ENCODE measurements at places on chromosomes 7 and 10.
A peak's percentile ranks its signal among the peaks of the same experiment; 100 is the strongest.

GRCh38 chr10:26269754-26270153, 53.2 kb downstream of the GAD2 start:
- no peak for DNase-seq

GRCh38 chr10:110226926-110227641, 19.7 kb downstream of the MXI1 start:
- peak; percentile 80 for DNase-seq

- no peak for DNase-seq
These were observed 45.1 kb upstream of the PLEKHA1 start for GRCh38 chr10:122329416-122329815.

DNA sequence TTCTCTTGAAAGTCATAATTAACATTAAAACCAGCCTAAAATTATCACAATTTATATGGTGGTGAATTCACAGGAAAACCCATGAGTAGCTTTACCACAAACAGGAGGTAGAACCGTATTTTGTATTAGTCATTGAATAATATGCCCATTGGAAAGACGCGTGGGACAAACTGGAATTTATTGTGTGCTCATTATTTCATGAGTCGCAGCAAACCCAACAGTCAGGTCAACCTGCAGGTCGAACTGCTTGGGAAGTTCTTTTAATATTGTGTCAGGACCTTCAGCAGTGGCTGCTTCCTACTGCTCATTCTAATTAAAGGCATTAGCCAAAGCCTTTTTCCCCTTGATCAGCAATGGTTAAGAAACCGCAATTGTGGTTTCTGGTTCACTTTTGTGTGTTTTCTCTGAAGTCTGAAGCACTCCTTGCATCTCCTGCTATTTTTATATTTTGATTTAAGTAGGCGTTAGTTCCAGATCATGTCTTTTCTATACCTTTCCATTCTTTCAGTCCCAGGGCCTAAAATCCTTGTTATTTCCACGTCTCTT, 100.1 kb downstream of the RAB11FIP2 start:
- DNase-seq = no peak

DNA sequence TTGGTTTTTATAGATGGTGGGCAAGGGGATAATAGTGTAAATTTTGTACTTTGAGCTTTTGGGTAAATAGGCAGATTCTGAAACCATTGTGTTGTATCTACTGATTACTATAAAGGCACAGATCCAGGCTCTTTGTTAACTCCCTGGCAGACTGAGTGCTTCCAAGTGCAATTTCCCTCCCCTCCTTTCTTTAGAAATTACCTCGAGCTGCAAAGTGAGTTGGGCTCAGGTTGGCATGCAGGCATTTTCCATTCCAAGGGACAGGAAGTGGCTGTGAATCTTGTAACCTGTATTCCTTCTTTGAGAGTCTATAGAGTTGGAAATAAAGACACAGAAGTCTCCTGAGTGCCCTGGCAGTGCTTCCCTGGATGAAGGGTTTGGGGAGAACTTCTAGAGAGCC, 494.2 kb upstream of the GALNT17 start:
- no peak for DNase-seq

DNA sequence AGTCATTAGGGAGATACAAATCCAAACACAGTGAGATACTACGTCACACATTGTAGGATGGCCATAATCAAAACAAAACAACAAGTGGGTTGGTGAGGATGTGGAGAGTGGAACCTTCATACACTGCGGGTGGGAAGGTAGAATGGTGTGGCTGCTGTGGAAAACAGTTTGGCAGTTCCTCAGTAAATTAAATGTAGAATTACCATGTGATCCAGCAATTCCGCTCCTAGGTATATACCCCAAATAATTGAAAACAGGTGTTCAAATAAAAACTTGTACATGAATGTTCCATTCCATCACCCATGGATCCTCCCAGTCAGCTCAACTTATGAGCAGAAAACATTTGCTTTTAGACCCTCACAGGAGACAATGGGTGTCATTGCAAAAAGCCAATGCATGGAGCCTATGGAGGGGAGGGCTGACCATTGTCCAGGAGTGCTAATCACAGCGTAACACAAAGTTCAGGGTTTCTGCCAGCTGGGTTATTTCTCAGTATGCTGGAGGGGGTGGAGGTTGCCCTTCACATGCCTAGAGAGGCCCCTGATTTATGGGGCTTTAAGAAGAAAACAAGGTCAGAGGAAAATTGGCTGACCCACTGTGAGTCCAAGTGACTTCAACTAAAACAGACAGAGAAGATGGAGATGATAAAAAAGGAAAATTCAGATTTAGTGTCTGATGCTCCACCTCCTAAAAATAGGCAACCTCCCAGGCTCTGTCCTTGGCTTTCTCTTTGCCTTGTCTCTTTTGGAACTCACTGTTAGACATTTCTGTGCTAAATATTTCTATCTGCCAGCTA, 124.1 kb downstream of the WDR11 start:
- DNase-seq = no peak

GRCh38 chr10:633279-634245, 55.9 kb downstream of the DIP2C start:
- no peak for DNase-seq

DNA sequence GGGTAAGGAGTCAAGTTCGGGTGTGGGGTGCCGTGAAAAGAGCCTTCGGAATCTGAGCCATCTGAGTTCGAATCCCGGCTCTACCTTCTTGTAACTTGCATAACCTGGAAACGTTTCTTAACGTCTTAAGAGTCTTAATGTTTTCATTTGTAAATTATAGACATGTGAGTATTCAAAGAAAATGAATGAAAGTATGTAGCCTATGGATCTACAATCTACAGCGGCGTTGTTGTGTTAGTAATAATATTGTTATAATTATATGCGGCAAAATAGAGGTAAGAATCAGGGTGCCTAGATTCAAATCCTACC, 559 bp downstream of the VTI1A start:
- DNase-seq = no peak

GRCh38 chr10:35607475-35608327, 2.6 kb downstream of the GJD4 start:
- DNase-seq = no peak

- DNase-seq = peak; percentile 37
These were observed 563 bp upstream of the JMJD1C start for GRCh38 chr10:63466144-63466935.

DNA sequence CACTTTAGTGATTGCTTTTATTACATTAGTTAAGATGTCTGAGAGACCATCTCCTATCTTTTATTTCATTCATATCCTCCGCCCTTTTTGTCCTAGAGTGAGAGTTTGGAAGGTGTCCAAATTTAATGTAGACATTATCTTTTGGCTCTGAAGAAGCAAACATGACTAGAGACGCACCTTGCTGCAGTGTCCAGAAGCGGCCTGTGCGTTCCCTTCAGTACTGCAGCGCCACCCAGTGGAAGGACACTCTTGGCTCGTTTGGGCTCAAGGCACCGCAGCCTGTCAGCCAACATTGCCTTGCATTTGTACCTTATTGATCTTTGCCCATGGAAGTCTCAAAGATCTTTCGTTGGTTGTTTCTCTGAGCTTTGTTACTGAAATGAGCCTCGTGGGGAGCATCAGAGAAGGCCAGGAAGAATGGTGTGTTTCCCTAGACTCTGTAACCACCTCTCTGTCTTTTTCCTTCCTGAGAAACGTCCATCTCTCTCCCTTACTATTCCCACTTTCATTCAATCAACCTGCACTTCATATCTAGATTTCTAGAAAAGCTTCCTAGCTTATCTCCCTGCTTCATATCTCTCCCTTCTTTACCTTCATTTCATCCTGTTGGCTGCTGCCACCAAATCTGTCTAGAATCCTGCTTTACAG, 10.4 kb upstream of the CLCN1 start:
- peak; percentile 56 for DNase-seq

DNA sequence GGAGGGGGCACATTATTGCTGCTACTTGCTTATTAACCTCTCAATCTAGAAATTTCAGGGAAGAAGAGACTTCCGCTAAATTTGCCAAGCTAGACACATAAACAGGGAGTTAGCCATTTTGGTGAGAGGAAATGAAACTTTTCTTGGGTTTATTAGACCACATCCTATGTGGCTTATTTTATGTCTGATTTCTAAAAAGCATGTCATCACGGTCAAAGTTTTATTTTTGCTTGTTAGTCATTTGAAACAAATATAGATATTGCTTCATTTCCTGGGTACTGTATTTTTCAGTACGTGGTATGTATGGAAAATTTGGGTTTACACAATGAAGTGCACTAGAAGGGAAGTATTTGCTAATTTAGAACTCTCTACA, 144.1 kb downstream of the TCF7L2 start:
- no peak for DNase-seq

DNA sequence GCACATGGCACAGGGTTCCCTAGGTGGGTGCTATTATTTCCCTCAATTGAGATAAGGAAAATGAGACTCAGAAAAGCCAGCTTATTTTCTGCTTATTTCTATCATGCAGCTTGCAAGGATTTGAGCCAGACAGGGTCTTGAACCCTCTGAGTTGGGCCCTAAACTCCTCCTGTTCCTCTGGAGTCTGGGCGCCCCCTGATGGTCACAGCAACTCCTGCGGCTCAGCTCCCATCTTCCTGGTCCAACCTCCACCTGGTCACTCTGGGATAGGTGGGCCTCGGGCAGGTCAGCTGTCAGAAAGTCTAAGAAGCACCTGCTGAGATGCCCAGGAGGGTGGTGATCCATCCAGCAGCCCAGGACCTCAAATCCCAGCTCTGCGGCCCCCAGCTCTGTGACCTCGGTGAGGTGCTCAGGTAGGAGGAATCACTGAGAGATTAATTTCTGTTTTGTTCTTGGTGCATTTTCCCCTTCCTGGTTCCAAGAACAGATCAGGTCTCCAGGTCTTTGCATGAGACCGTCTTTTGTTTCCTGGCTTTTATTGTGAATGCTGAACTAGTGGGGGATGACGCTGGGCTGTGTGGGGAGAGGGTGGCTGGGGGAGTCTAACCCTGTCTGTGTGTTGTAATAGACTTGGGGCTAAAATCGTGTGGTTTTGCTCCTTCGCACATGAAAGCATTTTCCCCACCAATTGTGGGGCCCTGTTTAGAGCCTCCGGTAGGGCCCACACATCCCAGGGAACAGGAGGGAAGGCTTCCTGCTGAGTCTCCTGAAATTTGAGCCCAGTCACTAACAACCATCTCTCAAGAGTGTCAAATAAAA, 32.8 kb downstream of the TMEM130 start:
- no peak for DNase-seq

- peak; percentile 24 for DNase-seq
These were observed 51.2 kb upstream of the GTF2I start for GRCh38 chr7:74606101-74606908.

DNA sequence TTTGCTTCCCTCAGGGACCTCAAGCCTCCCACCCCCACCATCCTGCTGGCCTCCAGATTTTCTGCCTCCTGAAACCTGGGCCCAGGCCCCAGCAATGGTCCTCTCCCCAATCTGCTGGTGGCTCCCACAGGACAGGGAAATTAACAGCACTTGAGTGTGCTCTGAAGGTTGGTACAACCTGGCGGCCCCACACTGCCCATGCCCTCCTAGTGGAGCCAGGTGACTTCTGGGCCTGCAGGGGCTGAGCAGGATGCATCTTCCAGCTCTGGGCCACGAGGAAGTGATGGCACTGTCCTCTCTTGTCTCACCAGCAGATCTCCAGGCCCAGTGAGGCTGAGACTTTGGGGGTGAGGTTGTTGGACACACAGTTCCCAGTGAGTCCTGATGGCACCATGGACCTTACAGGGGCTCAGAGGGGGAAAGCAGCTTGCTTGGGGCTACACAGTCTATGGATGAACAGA, 3.6 kb upstream of the ZMIZ1 start:
- DNase-seq = no peak

GRCh38 chr10:61181832-61182231, 237.8 kb upstream of the RHOBTB1 start:
- no peak for DNase-seq

GRCh38 chr10:107434201-107434600, 269.7 kb upstream of the SORCS1 start:
- DNase-seq = no peak

DNA sequence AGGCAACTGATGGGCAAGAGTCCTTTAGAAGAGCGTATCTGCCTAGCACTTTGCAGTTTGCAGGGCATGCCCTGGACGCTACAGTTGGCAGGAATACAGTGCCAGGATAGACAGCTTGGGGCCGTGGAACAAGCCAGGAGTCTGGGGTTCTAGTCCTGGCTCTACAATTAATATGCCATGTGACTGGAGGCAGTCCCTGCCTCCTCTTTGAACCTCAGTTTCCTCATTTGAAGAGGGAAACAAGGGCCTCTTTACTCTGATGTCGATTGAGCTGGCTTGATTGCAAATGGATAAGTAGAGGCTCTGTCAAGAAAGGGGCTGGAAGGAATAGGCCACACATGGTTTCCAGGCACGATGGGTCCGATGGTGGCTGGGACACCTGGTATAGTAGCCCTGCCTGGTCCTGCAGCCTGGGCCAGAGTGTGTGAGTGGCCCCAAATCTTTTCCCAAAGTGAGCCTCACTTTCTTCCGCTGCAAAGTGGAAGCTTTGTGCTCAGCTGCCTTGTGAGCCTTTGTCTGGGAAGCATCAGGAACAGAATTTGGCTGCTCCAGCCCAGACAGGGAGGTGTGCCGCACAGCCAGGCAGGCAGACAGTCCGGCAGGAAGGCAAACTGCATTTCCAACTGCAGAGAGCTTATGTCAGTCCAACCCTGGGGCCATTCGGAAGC, 111.4 kb upstream of the PPIF start:
- DNase-seq = no peak

DNA sequence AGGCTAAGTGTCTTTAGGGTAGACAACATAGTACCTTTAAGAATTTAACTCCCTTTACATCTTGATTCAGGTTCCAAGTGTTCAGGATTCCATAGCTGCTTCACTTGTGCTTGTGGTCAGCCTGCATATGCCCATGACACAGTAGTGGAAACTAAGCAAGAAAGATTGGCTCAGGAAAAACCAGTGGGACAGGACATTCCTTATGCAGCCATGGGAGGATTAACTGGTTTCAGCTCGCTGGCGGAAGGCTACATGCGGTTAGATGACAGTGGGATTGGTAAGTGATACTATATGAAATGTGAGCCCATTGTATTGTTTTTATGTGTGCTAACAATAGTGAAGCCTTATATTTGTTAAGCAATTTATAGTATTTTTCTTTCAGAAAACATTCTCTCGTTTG, 11.3 kb downstream of the FAM221A start:
- DNase-seq = no peak

DNA sequence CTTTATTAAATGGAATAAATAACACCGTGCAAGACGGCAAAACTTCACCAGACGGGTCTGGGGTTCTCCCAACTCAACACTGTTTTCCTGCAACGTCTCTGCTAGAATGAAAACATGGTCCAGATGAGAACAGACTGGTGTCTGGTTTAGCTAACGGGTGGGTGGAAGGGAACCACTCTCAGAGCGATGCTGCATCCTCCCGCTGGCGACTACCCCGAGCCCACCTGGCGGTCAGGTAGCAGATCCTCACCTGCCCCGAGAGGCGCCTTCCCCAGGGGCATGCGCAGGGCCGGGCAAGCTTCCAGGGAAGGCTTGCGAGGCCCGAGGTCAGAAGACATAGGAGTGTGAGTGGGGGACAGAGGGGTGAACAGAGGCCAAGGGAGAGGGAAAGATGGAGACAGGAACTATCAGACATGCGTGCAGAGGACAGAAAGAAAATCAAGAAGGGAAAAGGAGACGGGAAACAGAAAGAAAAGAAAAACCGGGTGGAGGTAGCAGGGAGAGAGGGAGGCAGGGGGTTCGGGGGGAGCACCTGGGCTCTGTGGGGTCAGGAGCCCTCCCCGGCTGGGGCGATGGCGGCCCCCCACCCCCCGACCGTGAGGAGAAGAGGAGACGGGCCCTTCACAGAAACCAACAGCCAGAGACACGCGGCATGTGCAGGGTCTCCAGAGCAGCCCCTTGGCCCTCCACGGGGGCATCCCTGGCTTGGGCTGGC, 222.0 kb downstream of the MAD1L1 start:
- no peak for DNase-seq
